ENCODE measurements at places on chromosomes 5 and 9.

GRCh38 chr9:76873056-76873792, 32.7 kb downstream of the PRUNE2 start:
- DNase-seq, result peak; percentile 66

DNA sequence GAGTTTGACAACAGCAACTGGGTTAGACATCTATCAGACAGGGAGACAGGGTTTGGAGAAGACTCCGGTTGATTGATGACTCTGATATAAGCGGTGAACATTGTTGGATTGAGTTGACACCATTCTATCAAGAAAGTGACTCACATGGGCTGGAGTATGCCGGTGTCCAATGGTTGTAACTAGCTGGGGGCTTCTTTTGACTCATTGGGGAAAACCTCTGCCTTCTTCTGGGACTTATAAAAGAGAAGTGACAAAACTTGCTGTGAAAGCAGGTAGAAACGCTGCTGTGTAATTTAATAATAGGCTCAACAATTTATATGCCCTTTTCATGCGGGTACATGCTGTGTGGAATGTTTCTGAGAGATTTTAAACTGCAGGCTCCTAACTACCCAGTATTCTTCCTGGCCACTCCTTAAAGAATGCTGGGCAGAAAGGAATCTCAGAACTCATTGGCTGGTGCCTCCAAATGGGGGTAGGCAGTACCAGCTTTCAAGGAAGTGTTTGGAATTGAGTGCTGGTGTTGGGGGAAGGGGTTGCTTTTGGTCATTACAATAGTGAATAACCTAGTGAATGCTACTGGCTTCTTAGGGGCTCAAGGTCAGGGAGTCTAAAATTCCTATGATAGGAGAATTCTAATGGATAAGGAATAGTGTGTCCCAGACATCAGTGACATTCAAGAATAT, 43.9 kb downstream of the FYB1 start:
- no peak for DNase-seq

DNA sequence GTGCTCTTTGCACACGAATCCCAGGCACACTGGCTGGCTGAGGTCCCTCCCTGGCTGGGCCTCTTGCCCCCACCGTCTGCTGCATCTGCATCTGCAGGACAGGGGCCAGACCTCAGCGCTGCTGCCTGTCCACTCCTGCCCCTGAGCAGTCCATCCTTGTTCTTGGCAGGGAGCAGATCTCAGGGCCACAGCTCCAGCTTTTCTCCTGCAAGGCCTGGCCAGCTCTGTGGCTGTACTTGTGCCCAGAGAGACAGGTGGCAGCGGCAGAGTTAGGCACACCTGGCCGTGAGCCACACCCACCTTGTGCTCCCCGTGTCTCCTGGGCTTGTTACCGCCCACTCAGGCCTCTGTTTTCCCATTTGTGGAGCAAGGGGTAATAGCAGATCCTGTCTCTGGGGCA, 13.9 kb downstream of the NEK6 start:
- DNase-seq, result no peak

DNA sequence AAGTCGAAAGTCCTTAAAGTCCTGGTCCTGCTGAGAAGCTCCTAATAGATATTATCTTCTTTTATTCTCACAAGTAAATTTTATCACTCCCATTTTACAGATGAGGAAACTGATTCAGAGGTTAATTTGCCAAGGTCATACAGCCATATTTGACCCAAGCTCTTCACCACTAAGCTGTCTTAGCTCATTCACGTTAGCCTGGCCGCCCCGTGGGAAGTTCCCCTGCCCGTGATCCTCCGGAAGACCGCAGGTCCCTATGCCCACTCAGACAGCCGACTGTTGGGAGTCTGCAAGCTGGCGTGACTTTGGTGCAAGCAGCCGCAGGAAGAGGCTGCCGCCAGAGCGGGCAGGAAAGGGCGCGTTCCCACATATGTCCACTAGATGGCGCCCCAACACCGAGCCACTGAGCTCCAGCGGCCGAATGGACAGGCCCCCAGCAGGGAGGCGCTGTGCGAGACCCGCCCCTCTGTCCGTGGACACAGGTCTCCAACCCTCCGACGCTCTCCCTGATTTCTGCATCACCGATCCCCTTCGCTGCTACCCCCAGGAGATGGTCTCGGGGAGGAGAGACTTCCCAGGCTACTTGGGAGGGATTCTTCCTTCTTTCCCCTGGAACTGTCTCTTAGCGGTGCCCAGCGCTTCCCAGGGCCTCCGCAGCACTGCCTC, 10.0 kb upstream of the ARAP3 start:
- peak; percentile 81 for DNase-seq

DNA sequence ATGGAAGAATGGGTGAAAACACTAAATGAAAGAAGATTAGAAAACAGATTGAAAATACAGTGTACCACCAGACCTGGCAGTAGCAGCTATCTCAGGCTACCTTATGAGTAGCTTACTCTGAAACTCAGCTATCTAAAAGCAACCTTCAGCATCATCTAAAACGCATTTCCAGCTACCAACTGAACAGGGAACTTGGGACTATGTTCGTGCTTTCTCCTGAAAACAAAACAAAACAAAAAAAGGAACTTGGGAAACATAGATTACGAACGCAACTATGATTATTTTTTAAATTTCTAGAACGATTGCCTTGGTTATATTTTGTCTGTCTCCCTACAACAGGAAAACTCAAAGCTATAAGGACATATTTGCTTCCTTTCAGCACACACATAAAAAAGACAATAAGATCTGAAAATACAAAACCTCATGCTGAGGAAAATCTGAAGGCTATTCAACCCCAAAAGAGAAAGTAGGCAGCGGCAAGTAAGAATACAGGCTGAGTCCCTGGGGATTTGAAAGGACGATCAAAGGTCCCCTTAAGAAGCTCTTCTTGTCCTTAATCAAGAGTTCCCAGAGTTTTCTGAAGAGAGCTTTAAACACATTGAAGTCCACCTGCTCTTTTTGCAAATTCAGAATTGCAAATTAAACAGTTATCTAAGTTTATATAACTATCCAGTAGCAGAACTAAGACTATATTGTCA, 53.4 kb downstream of the OR2K2 start:
- DNase-seq, result no peak

DNA sequence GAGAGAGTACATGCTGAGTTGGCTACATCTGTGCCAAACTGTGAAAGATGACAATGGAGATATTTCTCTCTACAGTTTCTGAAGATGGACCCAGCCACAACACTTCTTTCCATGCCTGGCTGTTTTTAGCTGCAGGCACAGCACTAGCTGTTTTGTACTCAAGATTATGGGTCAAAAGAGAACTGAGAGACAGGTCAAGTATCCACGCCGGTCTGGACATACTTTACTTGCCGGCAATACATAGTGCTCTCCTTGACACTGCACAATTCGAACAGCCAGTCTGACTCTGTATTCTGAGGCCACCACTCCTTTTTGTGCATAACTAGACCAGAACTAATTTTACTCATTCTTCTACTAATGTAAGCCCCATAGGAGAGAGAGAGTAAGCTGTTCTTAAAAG, 2.6 kb downstream of the PRLR start:
- no peak for DNase-seq

- no peak for DNase-seq
Observed at GRCh38 chr5:50958852-50959457, 292.5 kb downstream of the PARP8 start.

- DNase-seq, result no peak
Observed at GRCh38 chr5:91297994-91298393, 85.1 kb downstream of the ARRDC3 start.

DNA sequence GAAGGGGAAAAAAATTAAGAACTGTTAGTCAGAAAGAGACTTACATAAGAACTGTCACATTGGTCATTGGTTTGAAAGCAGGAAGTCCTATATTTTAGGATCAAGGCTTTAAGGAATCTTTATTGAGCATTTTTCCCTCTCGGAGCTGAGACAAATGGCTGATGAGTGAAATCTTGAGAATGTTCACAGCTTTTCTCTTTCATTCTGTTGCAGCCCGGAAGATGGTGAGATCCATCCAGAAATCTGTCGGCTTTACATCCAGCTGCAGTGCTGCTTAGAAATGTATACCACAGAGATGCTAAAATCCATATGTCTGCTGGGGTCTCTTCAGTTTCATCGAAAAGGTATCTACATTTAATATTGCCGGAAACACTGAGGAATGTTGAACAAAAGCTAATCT, 69.7 kb downstream of the RGS7BP start:
- no peak for DNase-seq

DNA sequence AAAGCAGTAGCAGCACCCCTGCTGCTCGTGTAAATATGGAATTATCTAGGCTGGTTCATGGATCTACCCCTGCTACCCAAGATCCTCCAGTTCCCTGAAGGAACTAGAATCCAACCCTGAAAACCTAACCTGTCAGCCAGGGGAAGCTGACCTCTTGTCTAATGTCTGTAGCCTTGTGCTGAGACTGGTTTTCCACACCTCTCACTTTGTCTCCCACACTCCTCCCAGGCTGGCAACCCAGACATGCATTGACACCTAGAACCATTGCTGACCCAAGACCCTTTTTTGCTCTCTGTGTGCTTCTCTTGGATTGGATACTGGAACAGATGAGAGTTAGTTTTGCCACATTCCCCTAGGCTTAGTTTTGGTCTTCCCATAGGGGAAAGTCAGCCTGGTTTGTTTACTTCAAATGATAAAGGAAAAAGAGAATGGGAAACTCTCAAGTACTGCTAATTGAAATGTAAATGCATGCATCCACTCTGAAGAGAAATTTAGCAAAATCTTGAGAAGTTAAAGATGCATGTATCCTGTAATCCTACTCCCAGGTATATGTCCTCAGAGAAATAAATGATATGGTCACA, 36.6 kb upstream of the NR4A3 start:
- no peak for DNase-seq

DNA sequence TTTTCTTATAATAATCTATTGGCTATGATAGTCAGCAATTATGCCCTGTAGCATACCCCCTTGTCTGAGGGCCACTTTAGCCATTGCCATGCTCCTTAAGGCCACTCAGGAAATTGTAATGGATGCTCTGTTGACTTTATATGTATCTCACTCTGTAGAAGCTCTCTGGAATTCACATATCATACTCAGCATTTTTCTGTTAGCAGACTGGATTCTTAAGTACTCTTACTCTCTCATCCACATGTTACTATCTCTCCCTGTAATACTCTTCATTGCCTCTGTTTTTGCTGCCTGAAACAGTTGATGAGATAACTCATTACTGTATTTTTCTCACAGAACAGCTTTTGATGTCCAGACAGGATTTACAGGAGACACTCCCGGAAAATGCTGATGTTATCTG, 24.2 kb downstream of the TMEM232 start:
- no peak for DNase-seq

DNA sequence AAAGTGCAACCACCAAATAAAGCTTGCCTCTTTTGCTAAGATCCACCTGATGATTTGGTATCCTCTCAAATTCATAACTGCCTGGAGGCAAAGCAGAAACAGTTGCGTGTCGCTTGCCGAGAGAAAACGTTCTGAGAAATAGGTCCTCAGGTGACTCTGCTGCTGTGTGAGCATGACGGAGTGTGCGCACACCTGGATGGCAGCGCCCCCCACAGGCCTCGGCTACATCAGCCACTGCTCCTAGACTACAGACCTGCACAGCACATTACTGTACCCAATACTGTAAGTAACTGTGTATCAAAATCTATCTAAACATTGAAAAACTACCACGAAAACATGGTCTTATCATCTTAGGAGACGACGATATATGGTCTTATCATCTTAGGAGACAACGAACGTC, 87.4 kb downstream of the CAMSAP1 start:
- DNase-seq, result no peak

GRCh38 chr5:167843881-167844572, 447.4 kb upstream of the WWC1 start:
- DNase-seq, result no peak

DNA sequence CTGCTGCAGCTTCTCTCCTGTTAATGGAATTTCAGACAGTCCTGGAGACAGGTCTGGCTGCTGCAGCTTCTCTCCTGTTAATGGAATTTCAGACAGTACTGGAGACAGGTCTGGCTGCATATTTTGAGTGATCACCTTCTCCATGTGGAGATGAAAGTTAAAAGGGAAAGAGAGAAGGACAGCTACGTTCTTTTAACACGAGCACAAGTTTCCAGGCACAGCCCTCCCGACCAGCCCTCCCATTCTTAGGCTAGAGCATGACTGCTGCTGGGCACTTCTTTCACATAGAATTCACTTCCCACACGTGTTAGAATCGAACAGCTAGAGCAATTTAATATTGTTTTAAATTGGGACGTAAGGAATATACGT, 133.3 kb upstream of the DMRT1 start:
- DNase-seq, result no peak

DNA sequence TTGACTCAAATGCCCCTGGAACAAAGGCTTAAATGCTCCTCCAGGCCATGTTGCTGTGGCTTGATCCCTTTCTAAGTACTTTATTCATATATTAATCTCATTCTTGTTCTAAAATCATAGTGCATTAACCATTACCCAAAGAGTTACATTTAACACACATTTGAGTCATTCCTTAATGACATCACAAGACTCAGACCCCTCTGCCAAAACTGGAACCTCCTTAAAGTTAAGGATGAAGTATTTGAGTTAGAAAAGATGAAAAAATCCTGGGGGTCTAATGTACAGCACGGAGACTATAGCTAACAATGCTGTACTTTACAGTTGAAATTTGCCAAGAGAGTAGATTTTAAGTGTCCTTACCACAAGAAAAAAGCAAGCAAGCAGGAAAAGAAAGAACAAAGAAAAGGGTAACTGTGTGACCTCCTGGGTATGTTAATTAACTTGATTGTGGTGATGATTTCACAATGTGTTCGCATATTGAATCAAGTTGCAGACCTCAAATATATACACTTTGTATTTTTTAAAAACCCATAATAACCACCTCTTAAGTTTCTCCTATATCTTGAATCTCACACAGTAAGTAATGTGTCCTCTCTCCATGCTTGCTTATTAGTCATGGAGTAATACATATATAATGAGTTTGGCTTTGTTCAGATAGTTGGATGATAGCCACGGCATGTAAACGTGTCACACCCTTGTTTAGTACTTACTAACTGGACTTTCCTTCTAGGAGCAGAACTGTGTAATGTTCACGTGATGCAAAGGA, 376.9 kb downstream of the SEMA5A start:
- DNase-seq, result no peak

DNA sequence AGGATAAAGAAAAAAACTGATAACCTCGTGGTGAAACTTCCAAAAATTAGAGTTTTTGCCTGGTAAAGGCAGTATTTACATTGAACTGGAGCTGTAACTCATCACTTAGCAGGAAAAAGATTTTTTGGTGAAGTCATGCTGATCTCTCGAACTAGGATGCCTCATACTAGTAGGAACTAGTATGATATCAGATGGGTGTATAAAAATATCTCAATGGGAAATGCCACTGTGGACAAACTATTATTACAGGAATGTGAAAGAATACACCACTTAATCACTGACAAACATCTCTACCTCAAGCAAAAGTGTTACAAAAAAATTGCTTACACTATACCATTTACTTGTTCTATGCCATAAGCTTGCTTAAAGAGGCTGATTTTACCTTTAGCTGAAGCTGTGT, 28.4 kb downstream of the RFX3 start:
- no peak for DNase-seq

- no peak for DNase-seq
Observed at GRCh38 chr9:75941066-75941465, 50.6 kb downstream of the PCSK5 start.

GRCh38 chr5:68406767-68407241, 191.2 kb downstream of the PIK3R1 start:
- no peak for DNase-seq

- DNase-seq, result no peak
Observed at GRCh38 chr9:114895521-114895991, 34.8 kb downstream of the TNFSF8 start.
